ENCODE measurements at places on chromosomes 1 and 21.

DNA sequence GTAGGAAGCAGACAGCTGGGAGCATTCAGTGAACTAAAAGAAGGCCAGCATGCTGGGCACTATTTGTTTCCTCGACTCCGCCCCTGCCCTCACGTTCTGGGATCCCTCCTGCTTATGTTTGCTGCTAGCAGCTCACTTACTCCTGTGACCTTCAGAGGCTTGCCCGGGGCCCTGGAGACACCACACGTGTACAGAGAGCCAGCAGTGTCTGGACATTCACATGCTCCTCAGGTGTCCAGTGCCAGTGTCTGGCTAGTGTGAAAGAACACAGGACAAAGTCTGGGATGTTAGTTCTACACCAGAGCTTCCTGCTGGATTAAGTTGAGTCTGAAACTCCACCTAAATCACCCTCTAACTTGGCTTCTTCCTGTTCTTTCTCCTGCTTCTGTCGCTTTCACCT is 108.1 kb downstream of the OMA1 start:
- no peak for DNase-seq

DNA sequence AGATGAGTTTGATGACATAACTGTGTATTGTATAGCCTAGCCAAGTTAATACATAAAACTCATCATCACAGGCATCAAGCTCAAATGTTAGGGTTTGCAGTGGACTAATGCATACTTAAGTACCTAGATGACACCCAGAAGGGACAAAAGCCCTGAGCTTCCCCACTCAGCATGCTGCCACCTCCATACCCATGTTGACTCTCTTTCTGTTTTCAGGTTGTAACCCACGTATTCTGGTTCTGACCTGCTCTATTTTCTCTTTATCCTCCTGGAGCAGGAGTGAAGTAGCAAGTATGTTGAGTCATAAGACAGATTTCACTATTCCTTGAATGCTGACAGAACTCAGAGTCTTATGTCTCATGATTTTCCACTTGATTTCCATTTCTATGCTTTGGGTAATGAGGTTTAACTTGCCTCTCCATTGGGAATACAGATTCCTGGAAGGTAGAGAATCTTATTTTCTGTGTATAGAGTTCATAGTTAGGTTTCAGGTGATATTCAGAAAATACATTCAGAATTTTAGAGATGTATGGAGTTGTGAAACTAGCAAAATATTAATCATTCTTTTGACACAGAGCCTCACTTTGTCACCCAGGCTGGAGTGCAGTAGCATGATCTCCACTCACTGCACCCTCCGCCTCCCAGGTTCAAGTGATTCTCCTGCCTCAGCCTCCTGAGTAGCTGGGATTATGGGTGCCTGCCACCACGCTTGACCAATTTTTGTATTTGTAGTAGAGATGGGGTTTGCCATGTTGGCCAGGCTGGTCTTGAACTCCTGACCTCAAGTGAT is 122.5 kb upstream of the KCNJ15 start:
- DNase-seq, result no peak

DNA sequence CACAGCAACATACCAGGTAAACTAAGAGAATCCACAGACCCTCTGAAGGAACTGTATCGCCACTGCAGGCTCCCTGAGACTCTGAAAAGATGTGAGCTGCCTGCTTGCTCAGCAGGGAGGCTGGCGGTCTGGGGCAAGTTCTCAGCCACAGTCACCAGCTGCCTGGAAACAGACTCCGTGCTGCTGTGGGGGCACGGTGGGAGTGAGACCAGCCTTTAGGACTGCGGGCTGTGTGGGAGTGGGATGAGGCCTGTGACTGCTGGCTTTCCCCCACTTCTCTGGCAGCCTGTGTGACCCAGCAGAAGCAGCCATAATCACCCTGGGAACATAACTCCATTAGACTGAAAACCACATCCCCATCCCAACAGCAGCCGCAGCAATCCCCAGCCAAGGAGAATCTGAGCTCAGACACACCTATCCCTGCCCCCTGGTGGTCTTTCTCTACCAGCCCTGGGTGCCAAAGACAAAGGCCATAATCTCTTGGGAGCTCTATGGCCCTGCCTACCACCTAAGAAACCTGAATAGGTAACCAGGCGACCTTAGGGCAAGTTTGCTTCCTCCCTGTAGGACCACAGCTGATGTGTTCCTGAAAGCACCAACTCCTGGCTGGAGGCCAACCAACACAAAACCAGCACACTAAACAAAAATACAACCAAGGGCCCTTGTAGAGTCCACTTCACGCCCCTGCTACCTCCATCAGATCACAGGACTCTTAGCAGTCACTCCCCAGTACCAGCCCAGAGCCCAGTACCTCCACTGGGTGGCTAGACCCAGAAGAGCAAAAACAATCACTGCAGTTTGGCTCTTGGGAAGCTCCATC is 151.5 kb downstream of the SMYD3 start:
- no peak for DNase-seq

GRCh38 chr1:84255582-84255981 is 45.9 kb upstream of the SAMD13 start:
- no peak for DNase-seq

GRCh38 chr1:234114648-234115307 is 210.3 kb downstream of the SLC35F3 start:
- peak; percentile 34 for DNase-seq
